Effector memory CD4-positive, alpha-beta T cell (primary cell): ENCODE measurements at places on chromosomes 4 and X.

DNA sequence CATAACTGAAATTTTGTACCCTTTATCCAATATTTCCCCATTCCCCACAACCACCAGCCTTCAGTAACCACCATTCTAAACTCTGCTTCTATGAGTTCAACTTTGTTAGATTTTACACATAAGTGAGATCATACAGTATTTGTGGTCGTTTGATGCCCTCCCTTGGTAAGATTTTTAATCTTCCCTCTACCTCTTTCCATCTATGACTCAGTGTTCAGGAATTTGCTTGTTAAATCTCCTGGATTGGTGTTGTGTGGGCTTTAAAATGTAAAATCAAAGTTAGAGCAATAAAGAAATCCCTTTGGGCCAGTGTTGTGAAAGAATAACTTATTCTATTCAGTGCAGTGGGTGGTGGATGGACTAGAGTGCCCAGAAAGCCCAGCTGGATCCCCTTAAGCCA, 37.4 kb downstream of the SLC16A2 start:
- no peak for DNase-seq
- no peak overlapping the region for H3K4me3 ChIP-seq
- H3K36me3 ChIP-seq: no peaks in the 10 kb centered on the region
- no peaks in the 10 kb centered on the region for H3K4me1 ChIP-seq
- H3K27ac ChIP-seq: no peak overlapping the region

- H3K4me1 ChIP-seq: no peaks in the 10 kb centered on the region
- no peak overlapping the region for H3K27ac ChIP-seq
- H3K27me3 ChIP-seq: no peaks in the 10 kb centered on the region
- no peaks in the 10 kb centered on the region for H3K36me3 ChIP-seq
Measured at GRCh38 chr4:57234252-57234775, 124.1 kb upstream of the IGFBP7 start.

DNA sequence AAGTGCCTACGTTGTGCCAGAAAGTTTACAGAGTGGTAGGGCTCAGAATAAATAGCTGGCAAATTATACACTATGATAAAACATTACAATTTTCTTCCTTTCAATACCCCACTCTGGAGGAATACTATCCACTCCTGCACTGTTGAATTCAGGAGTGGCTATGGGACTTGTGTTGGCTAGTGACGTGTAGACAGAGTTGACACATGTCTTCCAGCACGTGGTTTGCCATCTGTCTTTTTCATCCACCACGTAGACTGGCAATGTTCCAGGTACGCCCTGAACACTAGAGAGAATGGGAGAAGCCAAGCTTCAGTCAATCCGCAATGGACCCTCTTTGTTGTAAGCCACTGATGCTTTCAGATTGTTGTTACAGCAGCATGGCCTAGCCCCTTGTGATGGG, 168.8 kb upstream of the RBPJ start:
- no peak overlapping the region for H3K4me3 ChIP-seq
- DNase-seq: no peak
- H3K27me3 ChIP-seq: no peaks in the 10 kb centered on the region
- no peaks in the 10 kb centered on the region for H3K36me3 ChIP-seq

DNA sequence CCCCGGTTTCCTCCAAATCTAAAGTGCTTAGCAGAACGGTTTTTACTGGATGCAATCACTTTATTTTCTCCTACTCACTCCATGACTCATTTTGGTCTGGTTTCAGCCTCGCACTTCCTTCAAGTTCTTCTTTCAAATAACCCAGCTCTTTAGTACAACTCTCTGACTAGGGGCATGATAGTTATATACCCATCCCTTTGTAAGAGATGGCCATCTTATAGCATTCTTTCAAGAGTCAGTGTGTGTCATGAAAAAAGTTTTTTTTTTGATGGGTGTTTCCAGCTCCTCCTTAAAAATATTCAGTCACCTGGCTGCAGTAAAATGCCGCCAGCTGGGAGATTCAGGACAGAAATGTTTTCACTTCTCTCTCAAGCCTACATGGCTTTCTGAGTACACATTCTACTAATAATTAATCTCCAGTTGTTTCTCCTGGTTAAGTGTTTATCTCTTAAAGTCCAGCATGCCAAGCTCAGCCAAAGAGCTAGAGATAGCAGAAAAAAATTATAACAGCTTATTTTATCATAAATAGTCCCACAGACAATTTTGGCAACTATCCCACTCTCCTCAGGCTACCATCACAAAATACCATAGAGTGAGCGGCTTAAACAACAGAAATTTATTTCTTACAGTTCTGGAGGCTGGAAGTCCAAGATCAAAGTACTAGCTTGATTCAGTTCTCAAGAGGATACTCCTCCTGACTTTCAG, 139.3 kb downstream of the GASK1B start:
- H3K27ac ChIP-seq: no peak overlapping the region
- H3K27me3 ChIP-seq: no peaks in the 10 kb centered on the region
- DNase-seq: no peak
- H3K4me1 ChIP-seq: no peaks in the 10 kb centered on the region
- no peaks in the 10 kb centered on the region for H3K36me3 ChIP-seq

DNA sequence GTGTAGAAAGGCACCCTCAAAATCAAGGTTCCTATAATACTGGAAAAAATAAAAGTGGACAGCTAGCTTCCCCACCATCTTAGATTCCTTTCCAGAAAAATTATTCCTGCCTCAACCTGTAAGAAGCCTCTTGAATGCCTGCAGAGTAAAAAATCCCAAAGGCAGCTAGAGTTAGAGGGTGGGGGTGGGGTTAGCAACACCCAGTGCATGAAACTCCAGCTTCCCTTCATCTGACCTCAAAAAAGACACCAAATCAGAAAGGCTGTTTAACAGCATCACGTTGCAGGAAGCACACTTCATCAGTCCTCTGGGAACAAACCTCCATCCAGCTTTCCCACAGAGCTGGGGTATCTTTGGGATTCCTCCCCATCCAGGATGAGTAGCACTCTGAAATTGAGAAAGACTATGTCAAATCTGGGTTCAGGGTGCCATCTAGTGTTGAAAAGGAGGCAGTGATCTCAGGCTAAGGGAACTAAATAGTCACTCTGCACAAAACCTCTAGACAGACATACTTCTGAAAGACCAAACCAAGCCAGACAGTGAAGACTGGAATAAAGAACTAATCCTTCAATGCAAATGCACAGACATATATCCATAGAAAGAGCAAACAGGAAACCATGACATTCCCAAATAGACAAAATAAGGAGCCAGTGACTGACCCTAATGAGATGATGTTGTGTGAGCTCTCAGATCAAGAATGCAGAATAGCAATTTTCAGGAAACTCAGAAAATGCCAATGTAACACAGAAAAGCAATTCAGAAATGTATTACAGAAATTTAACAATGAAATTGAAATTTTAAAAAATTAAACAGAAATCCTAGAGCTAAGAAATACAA, 97.9 kb downstream of the ARHGEF9 start:
- H3K36me3 ChIP-seq: no peaks in the 10 kb centered on the region
- no peak overlapping the region for H3K27ac ChIP-seq
- H3K4me1 ChIP-seq: no peaks in the 10 kb centered on the region
- no peaks in the 10 kb centered on the region for H3K27me3 ChIP-seq
- no peak for DNase-seq

GRCh38 chrX:129347291-129347690, 176.0 kb downstream of the SMARCA1 start:
- H3K36me3 ChIP-seq: no peaks in the 10 kb centered on the region
- no peaks in the 10 kb centered on the region for H3K27me3 ChIP-seq
- H3K27ac ChIP-seq: no peak overlapping the region
- no peaks in the 10 kb centered on the region for H3K4me1 ChIP-seq
- DNase-seq: no peak

- no peaks in the 10 kb centered on the region for H3K36me3 ChIP-seq
- no peaks in the 10 kb centered on the region for H3K27me3 ChIP-seq
- no peak overlapping the region for H3K27ac ChIP-seq
- H3K4me3 ChIP-seq: no peak overlapping the region
- H3K4me1 ChIP-seq: no peaks in the 10 kb centered on the region
- DNase-seq: no peak
Measured at GRCh38 chrX:37676811-37677210, 8.8 kb upstream of the XK start.

DNA sequence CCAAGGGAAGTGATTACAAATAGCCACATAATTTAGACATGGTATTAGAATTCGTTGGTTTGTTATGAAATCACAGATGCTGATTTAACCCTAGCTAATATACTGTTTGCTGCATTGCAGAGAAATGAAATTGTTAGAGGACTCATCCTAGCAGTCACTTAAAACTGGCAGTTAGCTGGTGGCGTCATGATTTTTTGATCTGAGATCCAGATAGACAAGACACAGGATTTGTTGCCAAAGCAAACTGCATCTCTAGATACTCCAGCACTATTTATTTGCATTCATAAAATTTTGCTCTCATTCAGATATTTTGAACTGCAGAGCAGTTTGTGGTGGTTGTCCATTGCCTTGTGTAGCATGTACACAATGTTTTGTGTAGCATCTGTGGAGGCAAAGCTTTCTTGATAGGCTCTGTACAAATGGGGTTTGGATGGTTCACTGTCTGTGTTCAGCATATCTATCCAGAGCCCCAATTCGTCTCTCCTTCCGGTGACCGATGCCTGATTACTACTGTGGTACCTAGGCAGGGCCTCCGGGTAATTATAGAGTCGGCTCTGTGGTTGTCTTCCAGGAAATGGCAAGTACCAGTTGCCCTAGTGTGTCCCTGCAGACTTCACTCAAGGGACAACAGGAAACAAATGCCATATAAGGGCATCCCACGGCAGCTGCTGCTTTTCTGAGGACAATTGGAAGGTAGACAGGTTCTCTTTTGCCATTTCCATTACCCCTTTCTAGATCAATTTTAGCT, 30.1 kb upstream of the SPARCL1 start:
- peaks cover 3% of the 10 kb centered on the region for H3K4me1 ChIP-seq
- no peak overlapping the region for H3K27ac ChIP-seq
- DNase-seq: peak; percentile 2
- no peaks in the 10 kb centered on the region for H3K36me3 ChIP-seq
- no peaks in the 10 kb centered on the region for H3K27me3 ChIP-seq

DNA sequence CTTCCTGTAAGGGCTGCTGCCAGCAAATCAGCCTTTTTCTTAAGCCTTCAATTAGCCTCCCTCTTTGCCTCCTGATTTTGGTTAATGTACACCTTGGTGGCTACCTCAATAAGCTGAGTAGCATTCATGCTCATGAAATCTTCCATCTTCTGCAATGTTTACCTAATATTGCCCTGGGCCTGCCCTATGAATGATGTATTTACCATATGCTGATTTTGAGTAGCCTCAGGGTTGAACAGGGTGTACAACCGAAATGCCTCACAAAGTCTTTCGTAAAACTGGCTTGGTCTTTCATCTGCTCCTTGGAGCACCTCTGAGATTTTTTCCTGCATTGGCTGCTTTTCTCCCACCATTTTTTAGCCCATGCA, 29.8 kb downstream of the SULT1E1 start:
- H3K4me3 ChIP-seq: no peak overlapping the region
- H3K27ac ChIP-seq: no peak overlapping the region
- DNase-seq: no peak
- no peaks in the 10 kb centered on the region for H3K36me3 ChIP-seq
- no peaks in the 10 kb centered on the region for H3K27me3 ChIP-seq

GRCh38 chr4:82360298-82361177, 13.3 kb downstream of the HNRNPD start:
- H3K4me3 ChIP-seq: no peak overlapping the region
- H3K4me1 ChIP-seq: peaks cover 37% of the 10 kb centered on the region
- no peak for DNase-seq
- peaks cover 30% of the 10 kb centered on the region for H3K36me3 ChIP-seq
- no peak overlapping the region for H3K27ac ChIP-seq

DNA sequence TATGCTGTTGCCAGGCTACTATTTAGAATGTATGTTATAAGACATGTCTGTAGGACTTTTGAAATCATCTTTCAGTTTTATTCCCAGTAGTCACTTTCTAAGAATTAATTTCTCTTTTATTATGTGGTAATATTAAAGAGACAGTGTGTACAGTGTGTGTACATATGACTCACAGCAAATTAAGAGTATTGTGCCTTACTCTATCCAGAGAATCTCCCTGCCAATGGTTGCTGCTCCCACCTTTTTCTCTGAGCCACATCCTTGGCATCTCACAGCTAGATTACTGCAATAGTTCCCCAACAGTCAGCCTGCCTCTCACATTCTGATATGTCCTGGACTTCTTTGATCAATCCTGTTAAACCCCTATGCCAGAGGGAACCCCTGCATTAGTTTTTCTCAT, 114.5 kb downstream of the ANXA5 start:
- H3K27me3 ChIP-seq: peaks cover 4% of the 10 kb centered on the region
- no peak overlapping the region for H3K27ac ChIP-seq
- no peak for DNase-seq
- no peak overlapping the region for H3K4me3 ChIP-seq

- DNase-seq: no peak
- no peaks in the 10 kb centered on the region for H3K4me1 ChIP-seq
- no peaks in the 10 kb centered on the region for H3K27me3 ChIP-seq
- no peaks in the 10 kb centered on the region for H3K36me3 ChIP-seq
- H3K27ac ChIP-seq: no peak overlapping the region
Measured at GRCh38 chr4:88963817-88964216, 93.2 kb downstream of the FAM13A start.

- no peak for DNase-seq
- no peaks in the 10 kb centered on the region for H3K4me1 ChIP-seq
- H3K4me3 ChIP-seq: no peak overlapping the region
- no peak overlapping the region for H3K27ac ChIP-seq
- H3K27me3 ChIP-seq: no peaks in the 10 kb centered on the region
Measured at GRCh38 chr4:113094802-113095201, 45.3 kb downstream of the ANK2 start.

- H3K27ac ChIP-seq: no peak overlapping the region
- H3K36me3 ChIP-seq: no peaks in the 10 kb centered on the region
- DNase-seq: no peak
- no peak overlapping the region for H3K4me3 ChIP-seq
Measured at GRCh38 chr4:132540268-132540667, 608.8 kb upstream of the PCDH10 start.

- no peak overlapping the region for H3K27ac ChIP-seq
- DNase-seq: no peak
- no peaks in the 10 kb centered on the region for H3K27me3 ChIP-seq
- no peak overlapping the region for H3K4me3 ChIP-seq
Measured at GRCh38 chrX:95536111-95536510, 1148.5 kb upstream of the DIAPH2 start.

DNA sequence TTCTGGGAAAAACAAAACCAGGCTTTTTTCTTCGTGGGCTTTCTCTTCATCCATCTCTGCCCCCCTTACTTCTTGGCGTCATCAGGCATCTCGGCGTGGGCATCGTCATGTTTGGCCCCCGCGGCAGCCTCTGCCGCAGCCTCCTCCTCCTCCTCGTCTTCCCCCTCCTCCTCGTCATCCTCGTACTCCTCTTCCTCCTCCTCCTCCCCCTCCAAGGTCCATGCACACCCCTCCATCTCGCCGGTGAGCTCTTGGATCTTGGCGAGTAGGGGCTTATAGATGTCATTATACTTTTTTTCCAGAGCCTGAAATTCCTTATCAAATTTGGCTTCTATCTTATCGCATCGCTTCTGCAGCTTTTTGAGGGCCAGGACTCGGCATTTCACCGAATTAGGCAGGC, 488 bp downstream of the NAP1L5 start:
- H3K4me1 ChIP-seq: no peaks in the 10 kb centered on the region
- H3K4me3 ChIP-seq: peak overlapping the region; percentile 61
- H3K27me3 ChIP-seq: no peaks in the 10 kb centered on the region
- H3K27ac ChIP-seq: peak overlapping the region; percentile 68
